ENCODE measurements at places on chromosomes 7 and 10.

- no peak for DNase-seq
These were observed 24.1 kb upstream of the FAM180A start for GRCh38 chr7:135772639-135773222.

DNA sequence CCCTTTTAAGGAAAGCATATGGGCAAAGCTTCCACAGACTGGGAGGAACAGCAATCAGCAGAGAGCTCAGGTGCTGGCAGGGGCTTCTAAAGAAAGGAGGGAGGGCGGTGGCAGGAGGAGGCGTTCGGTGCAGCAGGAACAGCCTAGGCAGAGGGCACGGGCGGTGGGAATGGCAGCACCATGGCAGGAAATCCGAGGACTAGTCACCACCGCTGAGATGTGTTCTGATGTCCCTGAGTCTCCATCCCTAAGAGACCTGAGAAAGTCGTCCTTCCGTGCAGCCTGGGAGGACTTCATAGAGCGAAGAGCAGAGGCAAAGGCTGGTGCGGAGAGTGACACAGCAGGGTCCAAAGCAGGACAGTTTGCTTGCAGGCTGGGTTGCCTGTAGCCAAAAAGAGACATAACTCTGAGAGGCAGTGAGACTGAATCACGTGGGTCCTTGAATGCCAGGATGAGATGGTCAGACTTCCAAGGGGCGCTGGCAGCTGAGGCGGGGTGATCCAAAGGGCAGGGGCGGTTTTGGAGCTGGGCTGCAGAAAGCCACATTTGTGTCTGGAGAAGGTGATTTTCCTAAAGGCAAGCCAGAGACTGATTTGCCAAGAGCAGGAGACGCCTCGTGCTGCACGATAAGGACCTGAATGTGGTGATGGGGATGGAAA is 35.8 kb upstream of the GRID1 start:
- DNase-seq = no peak

DNA sequence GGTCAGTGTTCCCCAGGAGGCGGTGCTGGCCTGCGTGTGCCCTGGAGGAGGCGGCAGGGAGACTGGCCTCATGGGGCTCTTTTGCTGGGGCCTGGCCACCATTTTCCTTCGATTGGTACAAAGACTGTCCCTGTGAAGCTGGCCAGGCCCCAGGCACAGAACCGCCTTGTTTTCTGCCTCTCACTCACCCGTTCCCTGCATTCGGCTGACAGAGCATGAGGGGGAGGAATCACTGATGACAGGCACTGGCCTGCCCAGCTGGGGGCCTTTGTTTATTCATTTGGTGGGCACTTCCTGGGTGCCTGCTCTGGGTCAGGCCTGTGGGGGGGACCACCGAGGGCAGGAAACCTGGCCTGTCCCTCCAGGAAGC is 139.2 kb downstream of the FAM53B start:
- DNase-seq = no peak

- no peak for DNase-seq
These were observed 85.5 kb upstream of the PRKG1 start for GRCh38 chr10:50988792-50989191.

DNA sequence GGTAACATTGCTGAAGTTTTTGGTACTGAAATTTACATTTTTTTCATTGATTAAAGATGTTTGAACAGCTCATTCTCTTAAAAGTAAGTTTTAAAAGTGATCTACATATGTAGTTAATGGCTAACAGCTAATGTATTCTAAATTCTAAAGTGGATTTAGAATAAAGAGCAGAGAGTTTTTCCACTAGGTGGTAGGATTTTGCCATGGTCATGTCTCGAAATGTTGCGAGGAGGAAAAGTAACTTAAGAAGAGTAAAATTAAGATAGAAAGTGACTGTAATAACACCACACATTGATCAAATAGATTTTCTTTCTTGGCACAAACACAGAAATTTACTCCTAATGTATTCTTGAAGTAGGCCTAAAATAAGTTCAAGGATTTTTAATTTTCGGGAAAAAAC is 19.8 kb downstream of the LSMEM1 start:
- DNase-seq = no peak

GRCh38 chr7:27616914-27617548 is 45.7 kb downstream of the HIBADH start:
- DNase-seq = no peak

DNA sequence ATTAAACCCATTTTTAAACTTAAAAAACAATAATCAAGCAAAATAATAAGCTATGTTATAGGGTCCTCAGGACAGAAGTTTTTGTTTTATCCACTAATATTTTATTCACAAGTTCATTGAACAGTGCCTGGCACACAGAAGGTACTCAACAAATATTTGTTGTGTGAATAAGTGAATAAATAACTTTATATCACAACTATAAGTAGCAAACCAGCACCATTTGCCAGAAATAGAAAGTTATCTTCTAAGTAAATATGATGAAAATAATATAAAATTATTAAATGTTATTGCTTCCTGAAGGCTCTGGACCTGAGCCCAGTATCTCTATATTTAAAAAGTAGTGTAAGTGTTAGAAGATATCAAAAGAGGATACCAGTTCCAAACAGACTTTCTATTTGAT is 29.1 kb upstream of the SEPTIN7 start:
- no peak for DNase-seq

DNA sequence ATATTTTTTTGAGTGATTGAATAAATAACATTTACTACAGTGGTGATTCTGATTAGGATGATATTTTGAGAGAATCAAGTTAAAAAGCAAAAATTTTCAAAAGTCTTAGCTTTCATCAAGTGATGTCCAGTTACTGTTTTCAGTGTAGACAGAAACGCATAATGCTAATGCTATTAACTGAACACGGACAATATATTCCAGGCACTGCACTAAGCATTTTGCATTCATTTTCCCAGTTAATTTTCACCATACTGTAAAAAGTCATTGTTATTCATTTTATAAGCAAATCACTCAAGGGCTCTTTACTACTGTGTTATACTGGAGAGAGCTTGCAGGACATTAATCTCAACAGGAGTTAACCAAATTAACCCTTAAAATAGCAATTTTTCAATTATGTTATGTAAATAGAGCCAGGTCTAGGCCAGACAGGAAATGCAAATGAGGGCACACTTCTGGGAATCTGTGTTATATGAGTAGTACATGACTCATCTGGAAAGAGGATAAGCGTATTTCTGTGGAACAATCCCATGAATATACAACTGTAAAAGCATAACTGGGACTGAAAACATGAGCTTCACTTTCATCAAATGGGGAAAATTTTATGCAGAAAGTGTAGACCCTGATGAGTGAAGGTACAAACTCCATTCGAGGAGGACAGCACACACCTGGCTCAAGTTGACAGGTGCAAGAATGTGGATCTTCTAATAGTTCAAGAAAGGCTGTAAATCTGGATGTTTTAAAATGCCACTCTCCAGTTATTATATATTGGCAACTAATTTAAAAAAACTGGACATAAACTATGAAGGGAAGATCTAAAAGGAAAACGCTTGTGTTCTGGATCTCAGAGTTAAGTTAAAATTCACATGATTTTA is 75.4 kb downstream of the ANK3 start:
- no peak for DNase-seq

DNA sequence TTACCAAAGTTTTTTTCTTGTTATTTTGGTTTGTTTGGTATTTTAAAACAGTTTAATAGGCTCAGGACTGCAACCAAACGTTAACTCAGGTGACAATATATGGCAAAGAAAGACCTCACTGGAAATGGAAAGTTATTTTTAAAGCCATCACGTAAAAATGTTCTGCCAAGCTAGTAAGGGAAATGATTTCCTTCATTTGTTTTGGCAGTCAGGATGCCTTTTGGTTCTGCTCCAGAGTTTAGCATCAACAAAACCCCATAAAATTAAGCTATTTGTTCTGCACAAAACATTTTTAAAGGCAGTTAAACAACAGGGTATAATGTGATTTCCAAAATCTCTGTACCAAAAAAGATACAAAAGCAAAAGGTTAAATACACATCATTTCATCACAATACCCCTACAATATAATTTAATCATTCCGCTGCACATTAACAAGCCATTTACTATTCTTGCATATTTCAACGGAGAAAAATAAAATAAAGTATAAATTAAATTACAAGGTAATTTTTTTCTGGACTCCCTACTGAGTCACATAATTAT is 172.4 kb downstream of the SEMA3E start:
- no peak for DNase-seq

DNA sequence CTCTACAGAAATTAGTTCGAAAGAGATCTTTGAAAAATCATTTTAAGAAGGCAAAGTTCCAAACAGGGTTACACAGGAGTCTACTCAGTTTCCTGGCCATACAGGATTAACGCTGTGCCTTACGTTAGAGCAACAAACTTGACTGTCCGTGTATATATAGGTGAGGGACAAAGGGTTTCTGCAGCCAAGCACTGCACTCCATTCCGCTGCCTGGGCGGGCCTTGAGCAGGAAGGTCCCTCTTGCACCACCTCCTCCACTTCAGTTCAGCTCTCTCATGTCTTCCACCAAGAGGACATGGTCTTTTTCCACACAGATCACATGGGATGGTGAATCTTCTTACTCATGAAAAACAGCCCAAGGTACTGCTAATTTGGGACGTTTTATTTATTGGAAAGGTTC is 43.2 kb downstream of the MCMBP start:
- DNase-seq = no peak

DNA sequence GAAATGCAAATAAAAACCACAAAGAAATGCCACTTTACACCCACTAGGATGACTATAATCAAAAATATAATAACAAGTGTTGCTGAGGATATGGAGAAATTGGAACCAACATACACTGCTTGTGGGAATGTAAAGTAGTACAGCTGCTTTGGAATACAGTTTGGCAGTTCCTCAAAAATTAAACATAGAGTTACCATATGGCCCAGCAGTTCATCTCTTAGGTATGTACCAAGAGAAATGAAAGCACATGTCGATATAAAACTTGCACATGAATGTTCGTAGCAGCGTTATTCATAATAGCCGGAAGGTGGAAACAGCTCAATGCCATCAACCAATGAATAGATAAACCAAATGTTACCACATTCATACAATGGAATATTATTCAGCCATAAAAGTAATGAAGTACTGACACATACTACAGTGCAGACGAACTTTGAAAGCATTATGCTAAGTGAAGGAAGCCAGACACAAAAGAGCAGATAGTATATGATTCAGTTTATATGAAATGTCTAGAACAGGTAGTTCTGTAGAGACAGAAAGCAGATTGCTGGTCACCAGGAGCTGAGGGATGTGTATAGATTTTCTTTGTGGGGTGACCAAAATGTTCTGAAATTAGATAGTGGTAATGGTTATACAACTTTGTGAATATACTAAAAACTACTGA is 12.4 kb downstream of the BCAP29 start:
- DNase-seq = no peak

DNA sequence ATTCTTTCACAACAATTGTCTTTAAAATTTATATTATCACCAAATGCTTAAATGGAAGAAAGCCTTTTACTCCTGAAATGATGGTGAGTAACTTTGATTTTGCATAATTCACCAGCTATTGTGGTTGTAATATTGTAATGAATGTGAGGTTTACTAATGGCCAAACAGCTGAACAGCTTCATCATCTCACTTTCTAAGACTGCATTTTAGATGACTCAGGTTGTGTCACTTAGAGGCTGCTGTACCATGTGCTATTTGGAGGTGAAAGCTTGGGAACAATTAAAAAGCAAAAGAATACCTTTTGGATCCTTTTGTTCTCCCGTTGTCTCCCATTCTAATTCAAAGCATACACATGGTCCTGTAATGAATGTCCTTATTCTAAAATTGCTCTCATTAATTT is 604.0 kb upstream of the PFKP start:
- no peak for DNase-seq

- DNase-seq = no peak
These were observed 242.4 kb downstream of the SEMA3A start for GRCh38 chr7:83952236-83952635.

- DNase-seq = no peak
These were observed 91.6 kb downstream of the EGFR start for GRCh38 chr7:55110282-55110992.

DNA sequence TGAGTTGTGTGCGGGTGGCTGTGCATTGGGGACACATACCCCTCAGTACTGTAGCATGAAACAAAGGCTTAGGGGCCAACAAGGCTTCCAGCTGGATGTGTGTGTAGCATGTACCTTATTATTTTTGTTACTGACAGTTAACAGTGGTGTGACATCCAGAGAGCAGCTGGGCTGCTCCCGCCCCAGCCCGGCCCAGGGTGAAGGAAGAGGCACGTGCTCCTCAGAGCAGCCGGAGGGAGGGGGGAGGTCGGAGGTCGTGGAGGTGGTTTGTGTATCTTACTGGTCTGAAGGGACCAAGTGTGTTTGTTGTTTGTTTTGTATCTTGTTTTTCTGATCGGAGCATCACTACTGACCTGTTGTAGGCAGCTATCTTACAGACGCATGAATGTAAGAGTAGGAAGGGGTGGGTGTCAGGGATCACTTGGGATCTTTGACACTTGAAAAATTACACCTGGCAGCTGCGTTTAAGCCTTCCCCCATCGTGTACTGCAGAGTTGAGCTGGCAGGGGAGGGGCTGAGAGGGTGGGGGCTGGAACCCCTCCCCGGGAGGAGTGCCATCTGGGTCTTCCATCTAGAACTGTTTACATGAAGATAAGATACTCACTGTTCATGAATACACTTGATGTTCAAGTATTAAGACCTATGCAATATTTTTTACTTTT is 1.8 kb downstream of the DDIT4 start:
- DNase-seq = peak; percentile 44
